Bronchial epithelial cell (primary cell): ENCODE measurements at places on chromosomes 13 and 19. TPM values are rescaled to one million over a fixed set of nuclear protein-coding genes. Genes with fewer than 3 reads are reported as not detected.

DNA sequence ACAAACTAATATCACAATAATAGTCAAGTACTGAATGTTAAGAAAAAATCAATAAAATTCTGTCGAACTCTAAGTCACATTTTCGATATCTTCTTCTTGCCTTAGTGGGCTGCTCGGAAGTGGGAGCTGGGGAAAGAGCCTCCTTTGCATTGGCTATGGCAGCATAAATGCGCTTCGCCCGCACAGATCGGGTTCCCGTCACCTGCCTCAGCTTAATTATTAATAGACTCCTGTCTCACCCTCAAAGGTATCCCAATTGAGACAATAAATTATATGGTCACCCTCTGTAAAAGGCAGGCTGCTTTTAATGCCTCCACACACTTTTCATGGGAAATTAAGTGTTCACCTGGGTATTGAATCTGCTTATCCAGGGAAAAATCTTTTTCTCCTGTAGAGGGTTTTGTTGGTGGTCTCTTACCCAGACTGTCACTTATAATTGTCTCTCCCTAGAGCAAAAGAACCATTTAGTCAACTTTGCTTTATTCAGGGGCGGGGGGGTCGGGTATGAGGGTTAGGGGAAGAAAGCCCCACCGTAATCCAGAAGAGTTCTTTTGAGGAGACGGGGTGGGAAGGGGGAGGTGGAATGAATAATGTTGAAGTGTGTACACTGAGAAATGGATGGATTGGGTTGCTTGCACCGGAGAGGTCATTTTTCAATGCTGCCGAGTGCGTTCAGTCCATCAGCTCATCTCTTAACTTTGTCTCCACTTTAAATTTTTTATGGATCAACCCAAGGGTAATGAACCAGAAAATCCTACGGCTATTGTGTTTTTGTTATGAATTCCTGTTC is 682.6 kb upstream of the SGCG start:
- no peak for DNase-seq

- DNase-seq, result no peak
These were observed 37.6 kb downstream of the ZNRF4 start for GRCh38 chr19:5492635-5493409.

GRCh38 chr13:46288570-46289259 is 77.0 kb downstream of the LRRC63 start:
- DNase-seq, result peak; percentile 40

DNA sequence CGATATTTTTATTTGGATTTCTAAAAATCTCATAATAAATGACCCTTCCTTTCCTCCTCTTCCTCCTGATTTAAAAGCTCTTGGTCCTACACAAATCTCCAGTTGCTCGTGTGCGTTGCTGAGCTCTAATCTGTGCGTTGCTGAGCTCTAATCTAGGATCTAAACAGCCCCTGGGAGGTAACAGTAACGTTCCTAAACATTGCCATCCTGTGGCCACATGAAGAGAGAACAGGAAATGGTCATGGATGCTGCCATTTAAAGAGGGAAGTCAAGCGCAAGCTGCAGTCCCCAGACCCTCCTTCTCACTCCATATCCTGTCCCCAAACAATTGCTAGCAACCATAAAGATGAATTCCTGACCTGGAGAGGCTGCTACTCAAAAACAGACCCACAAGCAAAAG is 170.8 kb downstream of the NUFIP1 start:
- peak; percentile 44 for DNase-seq

DNA sequence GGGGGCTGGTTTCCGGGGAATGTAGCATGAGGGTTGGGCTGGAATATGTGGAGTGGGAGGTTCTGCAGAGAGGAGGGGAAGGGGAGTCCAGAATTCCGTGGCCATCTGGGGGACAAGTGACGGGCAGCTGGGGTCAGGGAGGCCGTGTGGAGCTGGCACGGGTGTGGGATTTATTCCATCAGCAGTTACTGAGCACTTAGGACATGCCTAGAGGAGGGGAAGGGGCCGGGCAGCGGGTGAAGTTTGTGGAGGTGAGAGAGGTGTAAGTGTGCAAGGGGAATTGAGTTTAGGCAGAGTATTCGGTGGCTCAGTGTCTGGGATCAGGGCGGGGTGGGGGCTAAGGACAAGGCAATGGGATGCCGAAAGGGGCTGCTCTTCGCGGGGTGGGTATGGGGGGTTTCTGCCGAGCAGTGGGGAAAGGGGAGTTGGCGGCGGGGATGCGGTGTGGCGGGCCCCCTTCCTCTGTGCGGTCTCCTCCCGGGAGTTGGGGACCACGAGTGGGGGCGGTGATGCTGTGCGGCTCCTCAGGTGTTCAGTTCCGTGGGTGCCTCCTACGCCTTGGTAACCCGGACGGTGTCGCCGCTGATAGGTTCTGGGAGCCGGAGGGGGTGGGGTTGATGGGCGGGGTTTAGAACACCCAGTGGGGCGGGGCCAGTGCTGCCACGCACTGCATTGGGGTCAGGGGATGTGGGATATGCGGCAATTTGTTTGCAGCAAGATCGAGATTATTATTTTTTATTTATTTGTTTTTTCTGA is 5.4 kb downstream of the CCDC61 start:
- peak; percentile 36 for DNase-seq

TJP3 gene
- 2.1 and 5.0 TPM in 2 replicates for total RNA-seq

RAB20 gene
- total RNA-seq, result 5.1 and 8.2 TPM in 2 replicates

GSX1 gene
- total RNA-seq, result not detected in 2 replicates
